ENCODE measurements at places on chromosomes 6 and 20.

DNA sequence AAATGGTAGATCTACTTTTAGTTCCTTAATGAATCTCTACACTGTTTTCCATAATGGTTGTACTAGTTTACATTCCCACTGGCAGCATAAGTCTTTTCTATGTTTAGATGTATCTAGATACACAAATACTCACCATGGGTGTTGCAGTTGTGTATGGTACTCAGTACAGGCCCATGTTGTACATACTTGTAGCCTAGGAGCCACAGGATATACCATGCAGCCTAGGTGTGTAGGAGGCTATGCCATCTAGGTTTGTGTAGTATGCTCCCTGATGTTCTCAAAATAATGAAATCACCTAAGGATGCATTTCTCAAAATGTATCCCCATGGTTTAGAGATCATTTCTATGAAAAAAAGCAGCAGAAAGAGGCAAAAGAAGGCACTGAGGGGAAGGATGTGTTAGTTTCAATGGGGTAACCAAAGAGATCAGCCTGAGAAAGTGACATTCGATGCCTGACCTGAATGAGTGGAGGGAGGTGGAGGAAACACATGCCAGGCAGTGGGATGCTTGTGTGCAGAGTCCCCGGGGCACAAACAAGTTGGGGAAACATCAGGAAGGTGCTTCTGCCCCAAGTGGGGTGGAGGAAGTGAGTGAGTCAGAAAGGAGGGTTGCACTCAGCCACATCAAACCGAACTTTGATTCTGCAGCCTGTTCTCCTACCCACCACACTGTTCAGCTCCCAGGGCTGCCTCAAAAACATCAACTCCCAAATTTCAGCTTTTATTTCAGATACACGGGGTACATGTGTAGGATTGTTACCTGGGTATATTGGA is 191.2 kb downstream of the ZNF217 start:
- no peak for DNase-seq

DNA sequence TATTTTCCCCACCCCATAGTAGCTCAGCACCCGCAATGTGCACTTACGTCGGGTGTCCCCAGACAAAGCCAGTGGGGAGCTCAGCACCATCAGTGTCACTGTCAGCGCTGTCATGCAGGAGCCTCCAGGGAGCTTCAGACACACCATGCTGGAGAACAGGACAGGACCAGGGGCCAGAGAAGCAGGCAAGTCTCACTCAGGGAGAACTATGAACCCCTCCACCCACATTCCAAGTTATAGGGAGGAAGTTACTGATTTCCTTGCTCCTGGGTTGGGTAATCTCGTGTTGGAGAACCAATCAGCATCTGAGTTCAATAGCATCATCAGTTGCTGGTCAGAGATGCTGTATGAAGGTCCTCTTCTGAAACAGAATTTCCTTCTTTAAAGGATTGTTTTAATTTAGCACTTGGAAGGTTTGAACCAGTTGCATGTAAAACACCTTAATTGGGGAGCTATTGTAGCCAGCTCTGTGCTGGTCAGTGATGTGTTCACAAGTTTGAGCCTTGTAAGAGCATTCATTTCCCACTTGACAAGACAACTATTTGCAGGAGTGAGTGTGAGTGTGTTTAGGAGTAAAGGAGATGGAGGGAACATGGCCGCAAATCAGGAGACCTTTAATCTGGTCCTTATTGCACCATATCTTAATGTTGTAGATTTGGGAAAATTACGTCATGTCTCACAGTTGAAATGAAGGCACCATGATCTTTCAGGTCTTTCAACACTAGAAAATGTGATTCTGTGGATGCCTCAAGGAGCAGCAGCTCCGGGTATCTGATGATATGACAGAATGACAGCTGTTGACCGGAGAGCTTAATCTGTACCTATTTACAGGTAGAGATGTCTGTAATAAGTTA is at the start of gene HLA-DRB1:
Gene HLA-DRB1, minus strand, starts transcription at position 253 of the 854 bp plus-strand sequence. Its CDS starts 106 bp downstream, at position 147.
- DNase-seq: no peak

- DNase-seq: no peak
These were observed 42.5 kb upstream of the ARMC2 start for GRCh38 chr6:108805611-108806167.

GRCh38 chr6:159114569-159114968 is 54.6 kb upstream of the FNDC1 start:
- DNase-seq: no peak

- DNase-seq: no peak
These were observed 41.8 kb downstream of the NCOA7 start for GRCh38 chr6:125832391-125833117.

GRCh38 chr20:23105193-23105592 is 19.1 kb upstream of the CD93 start:
- DNase-seq: no peak

DNA sequence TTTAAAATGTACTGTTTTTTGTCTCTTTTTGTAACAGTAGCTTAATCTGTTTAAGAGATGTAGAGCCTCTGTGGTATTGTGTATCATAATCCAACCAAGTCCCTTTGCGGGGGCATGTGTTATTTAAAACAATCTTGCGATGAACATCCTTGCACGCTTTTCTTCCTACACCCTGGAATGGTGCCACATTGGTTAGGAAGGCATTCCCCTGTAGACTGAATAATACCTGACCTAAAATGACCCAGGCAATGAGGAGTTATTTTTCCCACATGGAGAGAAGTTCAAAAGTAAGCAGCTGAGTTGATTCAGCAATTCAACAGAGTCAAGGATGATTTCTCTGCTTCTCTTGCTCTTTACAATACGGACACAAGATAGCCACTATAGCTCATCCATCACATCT is 142.0 kb upstream of the PMEPA1 start:
- no peak for DNase-seq

DNA sequence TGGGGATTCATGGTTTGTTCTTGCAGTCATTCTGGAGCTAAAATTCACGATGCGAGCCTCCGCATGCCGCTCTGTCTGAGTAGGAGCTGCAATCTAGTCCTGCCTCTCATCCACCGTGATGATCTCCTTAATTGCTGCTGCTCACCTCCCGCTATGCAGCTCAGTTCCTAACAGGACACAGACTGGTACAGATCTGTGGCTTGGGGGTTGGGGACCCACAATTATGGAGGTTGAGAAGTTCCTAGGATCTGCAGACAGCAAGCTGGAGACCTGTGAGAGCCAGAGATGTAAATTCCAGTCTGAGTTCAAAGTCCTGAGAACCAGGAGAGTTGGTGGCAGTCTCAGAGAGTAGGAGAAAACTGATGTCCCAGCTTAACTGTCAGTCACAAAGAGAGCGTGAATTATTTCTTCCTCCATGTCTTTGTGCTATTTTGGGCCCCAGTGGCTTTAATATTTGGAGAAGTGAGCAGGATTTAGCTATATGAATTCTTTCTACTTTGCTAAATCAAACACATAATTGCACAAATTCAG is 378.7 kb upstream of the MAN1A1 start:
- no peak for DNase-seq

- no peak for DNase-seq
These were observed 6.9 kb upstream of the CABLES2 start for GRCh38 chr20:62413896-62414481.

- peak; percentile 27 for DNase-seq
These were observed 186.7 kb upstream of the TENT5A start for GRCh38 chr6:81938991-81939732.

GRCh38 chr6:137320271-137320670 is 101.1 kb upstream of the IFNGR1 start:
- no peak for DNase-seq

- no peak for DNase-seq
These were observed 27.8 kb downstream of the HDDC2 start for GRCh38 chr6:125273965-125274364.

DNA sequence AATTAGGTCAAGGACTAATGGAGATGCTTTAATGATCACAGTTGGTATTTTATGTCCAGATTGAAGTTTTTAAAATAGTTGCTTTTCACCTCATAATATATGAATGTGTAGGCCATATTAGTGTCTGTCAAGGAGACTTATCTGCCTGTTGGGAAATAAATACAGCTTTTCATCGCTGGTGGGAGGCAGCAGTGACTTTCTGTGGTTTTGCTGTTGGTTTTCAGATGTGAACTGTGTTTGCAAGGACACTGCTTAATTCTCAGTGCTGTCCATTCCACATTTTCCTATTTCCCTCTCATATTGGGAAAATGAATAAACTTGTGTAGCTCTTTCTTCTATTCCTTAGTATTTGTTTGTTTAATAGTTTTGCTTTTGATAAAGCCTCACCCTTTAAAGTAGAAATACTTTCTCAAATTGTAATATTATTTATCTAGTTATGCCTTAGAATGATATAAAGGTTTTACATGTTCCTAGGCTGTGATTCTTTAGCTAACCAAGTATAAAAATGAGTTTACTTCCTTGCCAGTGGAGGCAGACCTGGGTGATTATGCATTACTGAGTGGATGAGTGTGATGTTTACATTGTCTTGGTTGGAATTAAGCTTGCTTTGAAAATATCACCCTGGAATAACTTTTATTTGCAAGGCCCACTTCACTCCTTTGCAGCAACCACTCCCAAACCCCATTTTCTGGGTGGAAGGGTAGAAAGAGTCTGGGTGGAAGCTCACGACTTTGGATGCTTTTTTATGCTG is 3.3 kb downstream of the PLCB4 start:
- no peak for DNase-seq

DNA sequence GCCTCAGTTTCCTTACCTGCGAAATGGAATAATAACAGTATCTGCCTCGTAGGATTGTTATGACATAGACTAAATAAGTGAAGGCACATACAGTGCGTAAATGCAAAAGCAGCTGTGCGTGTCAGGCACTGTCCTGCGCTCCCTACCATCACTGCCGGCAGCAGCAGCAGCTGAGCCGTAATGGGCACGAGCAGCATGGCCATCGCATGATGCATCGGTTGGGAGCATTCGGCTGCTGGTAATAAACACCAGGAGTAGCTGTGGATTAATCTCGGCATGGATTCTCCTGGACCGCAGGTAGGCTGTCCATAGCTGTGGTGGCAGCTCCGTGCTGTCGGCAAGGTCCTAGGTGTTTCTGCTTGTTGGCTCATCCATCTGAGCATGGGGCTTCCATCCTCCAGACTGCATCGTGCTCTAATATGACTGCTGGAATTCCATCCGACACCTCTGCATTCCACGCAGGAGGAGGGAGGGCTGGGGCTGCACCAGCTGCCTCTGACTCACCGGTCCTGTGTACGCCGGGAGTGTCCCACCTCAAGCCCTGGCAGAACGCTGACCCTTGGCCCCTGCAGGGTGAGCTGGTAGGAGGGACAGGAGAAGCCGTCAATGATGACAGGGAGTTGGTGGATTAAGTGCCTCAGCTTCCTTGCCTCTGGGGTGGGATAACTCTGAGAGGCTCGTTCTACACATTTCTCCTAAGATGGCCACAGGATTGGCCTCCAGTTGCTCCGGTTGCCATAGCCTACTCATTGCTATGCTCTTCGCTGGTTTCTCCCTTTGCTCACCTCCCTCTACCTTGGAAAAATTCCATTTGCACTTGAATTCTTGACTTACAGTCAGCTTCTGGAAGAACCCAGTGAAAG is 100.9 kb upstream of the PMEPA1 start:
- no peak for DNase-seq

DNA sequence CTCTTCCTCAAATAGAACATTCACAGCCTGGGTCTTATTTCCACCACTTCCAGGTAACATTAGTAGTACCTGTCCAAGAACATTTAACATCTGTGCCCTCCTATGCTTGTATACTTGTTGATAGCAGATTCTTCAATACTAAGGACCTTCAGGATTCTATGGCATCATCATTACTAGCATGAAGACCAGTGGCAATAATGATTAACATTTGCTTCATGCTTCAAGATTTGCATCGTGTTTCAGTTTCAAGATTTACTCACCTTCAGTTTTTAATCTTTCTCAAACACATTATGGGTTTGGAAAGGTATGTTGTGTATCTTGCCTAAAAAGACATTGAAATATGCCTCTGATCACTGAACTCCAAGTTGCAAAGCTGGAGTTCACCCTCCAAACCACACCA is 412.8 kb upstream of the NRSN1 start:
- no peak for DNase-seq

- peak; percentile 43 for DNase-seq
These were observed 21.6 kb downstream of the CNKSR3 start for GRCh38 chr6:154488802-154489437.

DNA sequence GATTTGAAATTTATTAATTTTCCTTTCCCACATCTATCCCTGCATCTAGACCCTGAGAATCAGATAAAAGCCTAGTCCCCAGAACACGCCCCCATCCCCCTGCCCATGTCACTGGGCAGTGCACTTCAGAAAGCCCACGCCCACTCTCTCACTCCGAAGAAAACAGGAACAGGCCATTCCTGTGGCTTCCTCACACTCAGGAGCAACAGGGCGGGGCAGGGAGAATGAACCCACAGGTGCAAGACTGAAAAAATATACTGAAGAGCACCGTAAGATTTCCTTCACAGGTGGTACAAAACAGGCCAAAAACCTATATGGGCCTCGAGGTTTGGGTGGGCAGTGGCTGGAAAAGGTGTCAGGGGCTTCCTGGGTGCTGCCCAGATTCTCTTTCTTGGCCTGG is 3.4 kb downstream of the OXT start:
- DNase-seq: no peak

GRCh38 chr6:52454556-52454955 is 34.4 kb downstream of the EFHC1 start:
- DNase-seq: no peak

GRCh38 chr20:37915800-37916570 is 13.1 kb downstream of the VSTM2L start:
- no peak for DNase-seq

DNA sequence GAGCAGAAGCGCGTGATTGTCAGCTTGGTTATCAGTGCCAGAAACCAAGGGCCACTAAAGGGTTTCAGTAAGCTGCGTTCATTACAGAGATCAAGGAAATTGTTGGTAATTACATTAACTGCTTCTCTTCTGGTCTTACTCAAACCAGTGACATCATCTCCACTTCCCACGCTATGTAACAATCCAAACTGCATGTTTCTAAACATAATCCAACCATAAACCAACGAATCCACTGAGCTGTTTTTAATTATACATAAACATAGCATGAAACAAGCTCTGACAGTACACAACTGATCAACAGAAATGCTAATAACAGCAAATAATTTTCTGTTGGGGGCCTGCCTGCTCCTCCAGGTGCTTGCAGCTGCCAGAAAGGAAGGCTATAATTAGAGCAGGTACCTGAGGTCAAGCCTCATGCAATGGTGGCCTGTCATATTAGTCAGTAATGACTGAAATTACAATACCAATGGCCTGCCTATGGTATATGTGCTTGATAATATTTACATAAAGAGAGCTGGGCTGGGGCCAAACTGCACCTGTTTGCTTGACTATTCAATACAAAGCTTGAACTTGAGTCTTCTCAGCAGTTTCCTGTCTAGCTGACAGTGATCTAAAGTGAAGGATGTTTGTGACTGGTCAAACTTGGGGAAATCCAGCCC is 40.1 kb downstream of the ILRUN start:
- no peak for DNase-seq

- no peak for DNase-seq
These were observed 3.3 kb downstream of the KCNK5 start for GRCh38 chr6:39225946-39226437.

DNA sequence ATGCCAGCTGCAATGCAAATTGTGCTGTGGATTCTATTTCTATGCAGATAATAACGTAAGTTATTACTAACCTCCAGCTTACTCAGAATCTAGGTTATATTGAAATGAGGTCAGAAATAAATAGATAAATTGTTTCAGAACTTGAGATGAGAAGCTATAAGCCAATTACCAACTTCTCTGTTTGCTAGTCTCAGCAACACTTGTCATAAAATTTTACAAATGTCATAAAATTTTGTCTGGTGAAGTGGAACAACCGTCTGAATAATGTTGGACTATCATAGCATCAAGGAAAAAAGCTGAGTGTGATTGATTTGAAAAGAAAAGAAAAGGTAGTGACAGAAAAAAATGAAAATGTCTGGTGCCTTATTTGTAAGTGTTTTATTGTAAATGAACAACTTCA is 36.7 kb downstream of the COL9A1 start:
- no peak for DNase-seq

- no peak for DNase-seq
These were observed 12.2 kb upstream of the VNN1 start for GRCh38 chr6:132725947-132726607.

Measured in BJ (cell line).